ENCODE measurements at places on chromosomes 6 and 20.

DNA sequence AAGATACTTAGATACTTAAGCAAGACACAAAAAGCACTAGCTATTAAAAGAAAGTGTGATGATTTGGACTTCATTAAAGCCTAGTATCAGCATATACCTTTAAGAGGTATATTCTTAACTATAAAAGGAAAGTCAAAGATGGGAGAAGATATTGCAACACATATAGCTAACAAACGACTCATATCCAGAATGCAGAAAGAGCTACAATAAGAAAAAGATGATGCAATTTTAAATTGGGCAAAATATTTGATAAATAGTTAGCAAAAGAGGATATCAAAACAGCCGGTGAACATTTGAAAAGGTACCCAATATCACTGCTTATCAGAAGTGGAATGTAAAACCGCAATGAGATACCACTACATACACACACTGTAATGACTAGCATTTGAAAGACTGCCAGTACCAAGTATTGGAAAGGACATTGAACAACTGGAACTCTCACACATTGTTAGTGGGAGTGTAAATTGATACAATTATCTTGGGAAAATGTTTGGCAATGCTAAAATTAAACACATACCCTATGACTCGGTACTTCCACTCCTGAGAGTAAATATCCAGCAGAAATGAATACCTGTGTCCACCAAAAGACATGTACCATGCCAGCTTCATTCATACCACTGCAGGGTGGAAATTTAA is 25.7 kb downstream of the MUC22 start:
- DNase-seq = no peak

GRCh38 chr6:147506704-147507114 is 1.8 kb upstream of the SAMD5 start:
- DNase-seq = peak; percentile 74

- no peak for DNase-seq
Measured at GRCh38 chr6:83114164-83114563, 46.7 kb downstream of the DOP1A start.

DNA sequence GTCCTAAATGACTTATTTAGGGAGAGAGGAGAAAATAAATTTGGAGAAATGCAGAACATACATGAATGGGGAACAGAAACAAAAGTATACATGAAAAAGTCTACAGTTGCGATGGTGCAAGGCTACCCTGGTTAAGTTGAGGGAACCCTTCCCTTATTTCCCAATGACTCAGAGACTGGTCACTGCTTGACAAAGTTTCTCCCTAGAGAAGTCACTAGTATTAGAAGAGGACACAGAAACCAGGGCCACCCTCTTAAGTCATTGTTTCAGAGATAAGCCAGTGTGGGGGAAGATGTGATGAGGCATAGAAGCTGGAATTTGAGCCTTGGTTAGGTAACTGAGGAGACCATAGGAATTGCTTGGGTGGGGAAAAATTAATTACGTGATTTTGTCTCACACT is 24.4 kb upstream of the EDN1 start:
- DNase-seq = no peak

GRCh38 chr20:36173451-36173933 is 19.0 kb downstream of the EPB41L1 start:
- DNase-seq = no peak

DNA sequence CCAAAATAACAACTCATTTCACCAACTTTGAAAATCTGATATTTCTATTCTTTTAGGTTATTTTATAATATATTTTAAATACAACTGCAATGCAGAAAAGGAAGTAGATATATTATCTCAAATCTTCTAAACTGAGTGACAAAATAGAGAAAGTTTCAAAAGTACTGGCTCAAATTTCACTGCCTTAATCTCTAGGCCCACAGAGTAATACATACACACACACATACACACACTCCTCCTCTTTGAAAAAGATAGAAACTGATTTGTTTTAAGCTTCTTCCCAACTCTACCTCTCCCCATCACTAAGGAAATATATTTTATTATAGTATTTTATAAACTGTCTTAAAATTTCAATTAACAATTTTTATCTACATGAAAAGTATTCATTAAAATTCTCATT is 36.2 kb downstream of the ARHGAP18 start:
- DNase-seq = no peak

DNA sequence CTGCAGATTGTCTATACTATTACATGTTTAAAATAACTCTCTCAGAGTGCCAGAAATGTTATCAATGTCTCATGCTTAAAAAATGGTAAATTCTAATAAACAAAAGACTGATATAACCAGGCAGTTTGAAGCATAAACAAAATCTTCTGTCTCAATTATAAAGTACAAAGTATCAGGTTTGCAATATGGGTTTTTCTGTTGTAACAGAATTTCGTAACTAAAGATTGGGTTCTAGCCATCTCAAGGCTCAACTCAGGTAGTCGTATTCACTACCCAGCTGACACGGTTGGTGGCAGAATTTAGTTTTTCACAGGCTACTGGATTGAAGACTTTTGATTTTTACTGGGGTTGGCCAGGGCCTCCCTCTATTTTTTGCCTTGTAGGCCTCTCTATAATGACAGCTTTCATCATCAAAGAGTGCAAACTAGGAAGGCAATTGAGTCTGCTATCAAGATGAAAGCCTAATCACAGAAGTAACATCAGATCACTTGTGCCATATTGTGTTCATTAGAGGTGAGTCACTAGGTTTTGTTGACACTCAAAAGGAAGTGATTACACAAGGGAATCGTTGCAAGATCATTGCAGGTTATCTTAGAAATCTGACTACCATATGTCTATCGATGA is 3.6 kb downstream of the CYP39A1 start:
- DNase-seq = no peak

DNA sequence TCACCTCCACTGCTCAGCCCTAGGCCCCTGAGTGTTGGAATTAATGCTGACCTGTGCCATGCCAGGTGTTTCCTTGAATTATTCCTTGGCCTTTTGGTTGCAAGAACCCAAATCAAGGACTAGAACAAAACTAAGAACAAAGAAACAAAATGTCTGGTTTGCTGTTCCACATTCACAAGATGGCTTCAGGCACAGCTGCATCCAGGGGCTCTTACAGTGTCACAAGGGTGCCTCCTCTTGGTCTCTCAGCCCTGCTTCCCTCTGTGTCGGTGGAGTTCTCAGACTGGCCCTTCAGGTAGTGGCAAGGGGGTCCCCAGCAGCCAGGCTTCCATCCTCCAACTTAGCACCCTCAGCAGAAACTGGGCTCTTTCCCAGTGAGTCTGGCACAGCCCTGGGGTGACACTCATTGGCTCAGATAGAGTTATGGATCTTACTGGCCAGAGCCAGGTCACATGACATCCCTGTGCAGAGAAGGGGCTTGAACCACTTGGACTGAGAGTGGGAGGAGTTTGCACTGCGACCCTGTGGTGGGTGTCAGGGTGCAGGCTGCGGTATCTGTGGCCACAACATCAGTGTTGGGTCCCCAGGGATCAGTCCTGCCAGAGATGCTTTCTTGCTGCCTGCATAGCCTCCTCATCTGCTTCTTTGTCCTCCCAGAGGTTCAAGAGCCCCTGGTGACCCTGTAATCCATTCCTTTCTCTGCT is 427.7 kb upstream of the SULF2 start:
- DNase-seq = no peak

- DNase-seq = no peak
Measured at GRCh38 chr20:47867831-47868230, 82.5 kb upstream of the SULF2 start.

GRCh38 chr6:138258991-138259390 is 40.7 kb upstream of the PBOV1 start:
- no peak for DNase-seq

DNA sequence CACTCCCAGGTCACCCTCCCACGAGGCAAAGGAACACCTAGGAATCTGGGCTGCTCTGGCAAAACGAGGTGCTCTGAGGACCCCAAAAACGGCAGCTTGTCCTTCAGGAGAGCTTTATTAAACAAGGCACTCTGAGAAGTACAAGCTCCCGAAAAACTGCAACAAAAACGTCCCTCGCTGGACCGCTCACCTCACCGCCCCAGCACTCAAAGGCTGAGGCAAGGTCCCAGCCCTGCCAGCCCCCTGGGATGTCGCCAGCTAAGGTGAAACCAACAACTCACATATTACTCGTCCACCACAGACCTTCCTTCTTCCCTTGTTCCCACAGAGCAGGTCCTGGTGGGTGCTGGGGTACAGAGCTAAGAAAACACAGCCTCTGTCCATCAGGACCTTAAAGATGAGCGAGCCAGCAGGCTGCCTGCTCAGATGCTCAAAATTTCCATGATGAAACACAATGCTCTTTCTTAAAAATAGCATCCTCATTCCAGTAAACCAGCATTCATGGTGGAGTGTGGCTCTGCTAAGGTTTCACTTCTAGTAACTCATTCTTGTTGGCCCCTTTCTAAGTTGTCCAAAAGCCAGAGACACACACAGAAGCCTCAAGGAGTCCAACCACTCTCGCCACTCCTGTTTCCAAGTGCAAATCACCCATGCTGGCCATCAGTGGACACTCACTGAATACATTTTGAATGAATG is 35.9 kb downstream of the ATP9A start:
- DNase-seq = no peak

GRCh38 chr6:147618927-147619326 is 110.4 kb downstream of the SAMD5 start:
- DNase-seq = no peak

GRCh38 chr6:44367681-44368080 is 19.8 kb upstream of the CDC5L start:
- DNase-seq = no peak

DNA sequence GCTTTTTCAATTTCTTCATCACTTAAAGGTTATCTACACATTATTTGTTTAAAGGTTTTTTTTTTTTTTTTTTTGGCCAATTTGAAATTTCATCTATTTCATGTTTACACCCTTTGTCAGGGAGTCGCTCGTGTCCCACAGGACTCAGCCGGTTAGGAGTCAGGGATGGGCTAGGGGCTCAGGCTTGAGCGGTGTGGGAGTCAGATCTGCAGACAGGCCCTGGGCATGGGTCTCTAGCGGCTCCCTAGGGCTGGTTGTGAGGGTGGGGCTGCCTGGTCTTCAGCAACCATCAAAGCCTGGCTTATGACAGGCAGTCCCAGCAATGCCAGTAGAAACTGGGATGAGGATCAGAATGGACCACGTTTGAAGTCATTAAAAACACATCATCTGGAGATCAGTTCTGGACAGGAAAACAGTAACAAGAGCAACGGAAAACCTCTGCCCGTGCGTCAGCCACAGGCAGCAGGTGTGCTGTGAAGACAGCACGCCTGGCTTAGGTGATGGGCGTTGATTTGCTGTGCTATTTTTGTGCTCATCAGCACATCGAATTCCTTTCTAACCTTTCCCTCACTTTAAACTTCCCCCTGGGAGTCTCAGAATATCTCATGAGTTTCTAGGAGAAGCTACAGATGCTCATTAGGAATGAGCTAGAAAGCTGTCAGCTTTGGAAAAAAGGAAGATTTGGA is 91.3 kb upstream of the MPC1 start:
- DNase-seq = no peak

DNA sequence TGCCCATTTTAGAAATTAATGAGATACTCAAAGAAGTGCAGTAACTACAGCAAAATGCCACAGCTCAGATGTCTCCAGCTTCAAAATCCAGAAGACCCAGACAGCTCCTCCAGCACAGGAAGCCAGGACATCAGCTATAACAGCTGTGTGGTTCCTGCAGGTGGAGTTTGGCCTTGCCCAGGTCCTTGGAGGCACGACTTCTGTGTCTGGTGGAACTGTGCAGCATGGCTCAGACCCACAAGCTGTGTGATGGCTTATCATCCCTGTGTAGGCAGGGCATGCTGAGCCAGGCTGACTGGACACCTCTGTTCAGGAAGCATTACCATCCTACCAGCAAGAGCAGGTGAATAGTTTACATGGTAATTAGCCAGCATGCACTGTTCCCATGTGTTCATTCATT is 26.5 kb upstream of the CD93 start:
- no peak for DNase-seq

GRCh38 chr6:87907521-87907920 is 140.1 kb upstream of the SPACA1 start:
- no peak for DNase-seq

- DNase-seq = no peak
Measured at GRCh38 chr20:24211972-24212371, 223.4 kb upstream of the GGTLC1 start.

GRCh38 chr6:63395381-63395780 is 75.6 kb upstream of the LGSN start:
- DNase-seq = no peak

DNA sequence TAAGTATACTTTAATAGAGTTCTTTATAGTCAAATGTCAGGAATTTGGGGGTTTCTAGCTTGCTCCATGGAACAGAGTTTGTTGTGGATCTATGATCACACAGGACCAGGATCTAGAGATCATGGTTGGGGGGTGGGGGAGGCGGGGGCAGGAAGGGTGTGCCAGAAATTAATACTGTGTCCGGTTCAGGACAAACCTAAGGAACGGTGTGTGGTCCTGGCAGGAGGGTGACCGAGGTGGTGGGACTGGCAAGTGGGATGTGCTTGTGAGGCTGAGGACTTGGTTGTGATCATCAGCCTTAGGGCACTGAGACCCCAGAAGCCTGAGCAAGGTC is 27.9 kb downstream of the GSTA3 start:
- no peak for DNase-seq

DNA sequence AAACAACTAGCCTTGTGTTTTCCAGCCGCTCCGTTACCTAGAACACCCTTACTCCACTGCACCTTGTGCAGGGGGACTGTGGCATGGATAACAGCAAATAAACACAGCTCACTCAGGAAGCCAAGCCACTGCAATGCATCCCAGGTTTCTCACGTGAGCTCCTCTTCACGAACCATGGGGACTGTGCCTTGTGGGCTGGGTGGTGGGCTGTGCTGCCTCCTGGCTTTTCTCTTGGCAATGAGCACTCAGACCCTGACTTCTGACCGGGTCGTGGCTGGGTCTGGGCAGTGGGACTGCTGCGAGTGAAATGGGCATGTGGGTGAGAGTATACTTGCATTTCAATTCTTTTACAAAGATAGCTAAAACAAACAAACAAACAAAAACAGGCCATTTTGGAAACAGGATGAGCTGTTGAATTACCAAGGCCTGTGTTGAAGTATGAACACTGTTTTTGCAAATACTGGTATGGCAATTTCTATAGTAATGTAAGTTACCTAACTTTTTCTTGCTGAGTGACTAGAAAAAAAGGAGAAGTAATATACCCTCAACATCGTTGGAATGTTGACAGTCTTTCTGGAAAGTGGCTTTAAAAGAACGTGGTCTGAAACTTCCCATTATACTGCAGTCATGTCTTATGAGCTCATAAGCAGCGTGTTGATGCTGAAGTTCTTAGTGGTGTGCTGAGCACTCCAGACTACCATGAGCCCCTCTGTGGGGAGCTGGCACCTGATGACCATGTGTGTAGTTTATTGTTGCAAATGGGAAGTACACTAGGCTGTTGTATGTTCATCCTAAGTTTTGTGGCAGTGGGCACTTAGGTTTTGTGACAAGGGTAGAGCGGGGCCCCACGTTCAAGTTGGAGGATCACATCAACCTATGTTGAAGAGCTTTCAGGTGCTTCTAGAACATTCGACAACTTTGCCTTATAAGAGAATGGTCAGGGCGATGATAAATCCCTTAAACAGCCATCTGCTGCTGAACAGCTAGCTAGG is 120.4 kb downstream of the ARMC2 start:
- no peak for DNase-seq

DNA sequence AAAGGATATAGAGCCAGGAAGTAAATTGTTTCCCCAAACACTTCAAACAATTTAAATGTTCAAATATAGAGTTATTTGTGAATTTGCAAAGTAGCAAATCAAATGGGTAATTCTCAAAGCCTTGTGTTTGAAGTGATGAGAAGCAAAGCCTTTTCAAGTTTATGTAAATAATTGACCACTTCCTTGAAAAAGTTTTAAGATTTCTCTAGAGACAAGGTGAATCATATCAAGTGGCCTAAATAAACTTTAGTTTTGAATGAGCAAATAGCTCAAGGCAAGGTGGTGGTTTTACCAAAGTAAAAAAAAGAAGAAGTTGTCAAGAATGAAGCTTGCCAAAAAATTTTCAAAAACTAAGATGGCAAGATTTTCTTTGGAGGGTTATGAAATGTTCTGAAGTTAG is 42.6 kb upstream of the IFNGR1 start:
- DNase-seq = no peak
